ENCODE measurements at places on chromosomes 7 and 10.

GRCh38 chr10:51020200-51020599 lies 54.1 kb upstream of the PRKG1 start:
- no peak for DNase-seq

- DNase-seq = no peak
These were observed 56.9 kb upstream of the CHST15 start for GRCh38 chr10:124150189-124150806.

DNA sequence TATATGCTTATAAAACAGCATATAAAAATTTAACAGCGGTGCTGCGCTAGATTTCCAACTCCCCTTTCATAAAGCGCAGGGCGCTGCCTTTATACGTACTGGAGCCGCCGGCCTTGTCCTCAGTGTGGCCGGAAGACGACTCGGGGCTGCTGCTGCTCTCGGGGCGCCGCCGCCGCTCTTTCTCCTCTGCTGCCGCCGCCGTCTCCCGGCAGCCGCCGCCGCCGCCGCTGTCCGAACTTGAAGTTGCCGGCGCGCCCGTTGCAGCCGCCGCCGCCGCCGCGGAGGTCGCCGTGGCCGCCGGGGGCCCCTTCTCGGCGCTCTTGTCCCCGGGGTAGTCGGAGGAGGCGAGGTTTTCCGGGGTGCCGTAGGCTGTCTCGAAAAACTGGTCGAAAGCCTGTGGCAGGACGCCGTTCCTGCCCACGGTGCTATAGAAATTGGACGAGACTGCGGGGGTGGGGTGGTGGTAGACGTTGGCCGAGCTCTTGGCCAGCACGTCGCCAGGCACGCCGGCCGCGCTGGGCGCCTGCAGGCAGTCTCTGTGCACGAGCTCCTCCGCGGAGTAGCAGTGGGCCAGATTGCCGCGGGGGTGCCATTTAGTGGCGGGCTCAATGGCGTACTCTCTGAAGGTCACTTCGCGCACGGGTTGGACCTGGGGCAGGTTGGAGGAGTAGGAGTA lies 557 bp downstream of the HOXA11 start:
- DNase-seq = peak; percentile 40

DNA sequence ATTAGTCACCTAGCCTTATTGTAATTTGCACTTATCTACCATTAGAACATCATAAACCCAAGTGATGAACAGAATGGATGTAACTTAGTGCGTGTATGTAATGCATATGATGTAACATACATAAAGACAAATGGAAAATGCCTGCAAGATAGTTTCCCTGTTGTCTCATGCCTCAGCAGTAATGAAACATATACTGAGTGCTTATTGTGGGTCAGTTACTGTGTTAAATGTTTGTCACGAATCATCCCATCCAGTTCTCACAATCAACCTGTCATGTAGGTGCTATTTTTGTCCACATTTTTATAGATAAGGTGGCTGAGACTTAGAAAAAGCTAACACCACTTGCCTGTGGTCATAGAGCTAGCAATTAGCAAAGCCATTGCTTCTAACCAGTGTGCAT lies 350.8 kb downstream of the AUTS2 start:
- no peak for DNase-seq

Data from activated CD4-positive, CD25-positive, alpha-beta regulatory T cell treated with anti-CD3 and anti-CD28 coated beads, Interleukin-2, amount 50 U/mL, for 72 hours (primary cell).